ENCODE measurements at places on chromosomes 2 and 18.

DNA sequence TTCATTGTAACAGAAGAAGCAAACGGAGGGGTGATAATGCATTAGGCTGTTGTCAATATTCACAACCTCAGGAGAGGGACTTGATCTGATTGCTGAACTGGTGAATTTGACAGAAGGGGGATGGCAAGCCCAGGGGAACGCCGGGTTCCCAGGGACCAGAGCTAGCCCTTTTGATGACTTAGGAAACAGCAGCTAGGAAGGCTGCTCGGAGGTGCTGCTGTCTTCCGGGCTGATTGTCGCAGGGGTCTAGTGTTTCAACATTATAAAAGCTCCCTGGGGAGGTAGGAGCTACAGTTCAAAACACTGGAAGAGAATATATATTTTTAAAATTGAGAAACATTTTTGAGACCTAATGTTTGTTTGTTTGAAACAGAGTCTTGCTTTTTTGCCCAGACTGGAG is 47.3 kb downstream of the CD8B2 start:
- DNase-seq = no peak

GRCh38 chr18:58593938-58594337 is 35.0 kb downstream of the ALPK2 start:
- DNase-seq = no peak

DNA sequence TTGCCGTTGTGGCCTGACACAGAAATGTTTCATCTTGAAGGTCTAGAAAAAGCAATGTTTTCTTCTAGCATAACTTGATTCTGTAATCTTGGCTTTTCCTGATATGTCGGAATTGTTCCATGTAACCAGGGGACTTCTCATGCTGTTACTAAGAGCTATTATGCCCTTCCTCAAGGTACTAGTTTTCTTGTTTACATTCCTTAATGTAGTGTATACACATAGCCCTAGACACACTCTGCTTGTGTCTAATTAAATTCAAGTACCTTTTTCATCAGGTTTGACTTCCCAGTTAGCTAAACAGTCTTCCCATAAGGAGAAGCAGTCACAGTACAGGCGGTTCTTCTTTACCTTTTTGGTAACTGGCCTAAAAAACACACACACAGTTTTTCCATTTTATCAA is 122.8 kb upstream of the MSH6 start:
- no peak for DNase-seq

DNA sequence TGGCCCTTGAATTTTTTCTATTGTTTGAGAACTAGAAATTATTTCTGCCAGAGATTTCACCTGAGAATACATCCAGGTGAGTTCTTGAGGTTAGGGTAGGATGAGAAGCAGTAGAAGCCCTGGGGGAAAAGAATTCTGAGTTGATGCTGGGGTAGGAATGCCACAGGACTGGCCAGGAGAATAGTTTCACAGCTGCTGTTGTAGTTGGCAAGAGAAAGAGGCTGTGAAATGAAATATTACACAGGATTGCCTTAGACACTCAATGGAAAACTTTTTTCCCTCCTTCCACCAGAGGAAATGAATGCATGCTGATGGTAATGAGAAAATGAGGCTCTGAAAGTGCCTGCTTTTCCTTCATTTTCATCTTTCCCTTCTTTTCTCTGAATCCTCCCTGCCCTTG is 54.6 kb downstream of the PRKCE start:
- DNase-seq = no peak

GRCh38 chr2:145849466-145849865 is 1329.5 kb upstream of the ZEB2 start:
- no peak for DNase-seq

- no peak for DNase-seq
These were observed 676.7 kb upstream of the POU3F3 start for GRCh38 chr2:104177179-104177578.

DNA sequence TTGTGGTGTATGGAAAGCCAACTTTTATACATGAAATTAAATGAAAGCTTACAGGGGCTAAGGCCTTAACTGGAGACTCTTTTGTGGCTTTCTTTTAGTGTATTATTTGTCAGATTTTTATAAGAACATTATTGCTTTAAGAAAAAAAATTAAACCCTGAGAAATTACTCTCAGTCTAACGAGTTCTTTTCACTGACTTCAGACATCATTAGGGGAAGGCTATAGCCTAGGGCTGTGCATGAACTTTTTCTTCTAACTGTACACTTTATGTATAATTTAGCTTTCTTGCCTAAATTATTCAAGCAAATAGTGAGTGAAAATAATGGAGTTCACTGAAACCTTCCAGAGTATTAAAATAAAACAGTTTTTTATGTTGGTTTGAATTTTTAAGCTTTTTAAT is 151.1 kb upstream of the MEIS1 start:
- no peak for DNase-seq

DNA sequence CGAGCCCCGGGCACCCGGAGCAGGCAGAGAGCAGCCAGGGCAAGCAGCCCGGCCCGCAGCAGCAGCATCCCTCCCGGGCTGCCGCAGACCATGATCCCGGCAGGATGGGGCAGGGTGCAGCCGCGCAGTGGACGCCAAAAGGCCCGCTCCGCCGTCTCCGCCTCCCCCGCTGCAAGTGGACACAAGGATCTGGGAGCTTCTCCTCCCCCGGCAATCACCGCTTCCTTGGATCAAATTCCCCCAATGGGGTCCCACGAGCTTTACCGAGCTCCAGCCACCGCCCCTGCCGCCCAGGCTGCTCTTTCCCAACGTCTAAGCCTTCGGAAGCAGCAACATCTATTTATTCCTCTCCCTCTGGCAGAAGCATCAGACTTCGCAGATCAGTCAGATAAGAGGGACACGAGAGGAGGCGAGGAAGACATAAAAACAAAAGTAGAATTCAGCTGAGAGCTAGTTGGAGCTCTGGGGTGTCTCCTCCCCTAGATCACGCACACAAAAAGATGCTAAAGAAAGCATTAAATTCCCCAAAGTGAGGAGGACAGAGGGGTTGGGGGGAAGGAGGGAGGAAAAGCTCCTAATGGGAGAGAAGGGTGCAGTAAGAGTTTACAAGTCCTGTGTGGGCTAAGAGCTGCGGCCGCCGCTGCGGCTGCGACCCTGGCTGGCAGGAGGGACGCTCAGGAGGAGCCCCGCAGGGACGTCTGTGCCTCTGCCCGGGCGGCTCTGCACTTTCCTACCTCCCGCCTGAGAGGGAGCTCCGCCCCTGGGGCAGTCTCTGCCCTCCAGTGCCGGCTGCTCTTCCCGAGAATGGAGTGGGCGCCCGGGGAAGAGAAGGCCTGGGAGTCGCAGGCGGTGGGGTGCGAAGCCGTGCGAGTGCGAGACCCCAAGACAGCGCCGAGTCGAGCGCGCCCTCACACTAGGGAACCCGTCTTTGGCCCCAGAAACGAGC is at the start of gene FRZB:
TSS of gene FRZB (minus strand) at position 177 of the 946 bp plus-strand sequence. CDS start at position 92, 85 bp downstream.
- DNase-seq = no peak

DNA sequence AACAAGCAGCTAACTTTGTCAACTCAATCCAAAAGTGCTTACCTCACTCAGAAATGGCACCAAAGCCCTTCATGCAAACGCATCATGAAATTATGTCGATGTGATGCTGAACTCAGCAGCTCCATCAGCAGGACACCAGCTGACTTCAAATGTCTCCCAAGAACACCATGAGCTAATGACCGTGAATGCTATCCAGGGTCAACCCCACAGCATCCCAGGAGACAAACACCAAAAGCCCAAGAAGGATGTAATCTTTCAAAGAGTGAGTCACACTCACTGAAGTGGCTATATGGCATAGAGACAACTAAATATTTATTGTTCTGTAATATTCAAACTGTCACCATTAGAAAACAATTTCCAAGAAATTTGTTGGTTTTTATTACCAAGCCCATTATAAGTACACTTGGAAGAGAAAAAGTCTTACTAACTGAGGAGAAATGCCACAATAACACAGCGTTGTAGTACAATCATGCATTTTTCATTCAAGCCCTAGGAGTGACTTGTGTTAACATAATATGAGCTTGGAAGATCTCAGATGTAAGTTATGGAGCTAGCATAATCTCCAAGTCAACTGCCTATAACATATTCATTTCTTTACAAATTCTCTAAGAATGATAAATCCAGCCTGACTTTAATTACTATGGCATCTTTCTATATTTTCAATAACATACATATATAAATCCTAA is 165.0 kb upstream of the CCDC68 start:
- no peak for DNase-seq

- DNase-seq = no peak
These were observed 22.1 kb downstream of the INHBB start for GRCh38 chr2:120368086-120368485.

DNA sequence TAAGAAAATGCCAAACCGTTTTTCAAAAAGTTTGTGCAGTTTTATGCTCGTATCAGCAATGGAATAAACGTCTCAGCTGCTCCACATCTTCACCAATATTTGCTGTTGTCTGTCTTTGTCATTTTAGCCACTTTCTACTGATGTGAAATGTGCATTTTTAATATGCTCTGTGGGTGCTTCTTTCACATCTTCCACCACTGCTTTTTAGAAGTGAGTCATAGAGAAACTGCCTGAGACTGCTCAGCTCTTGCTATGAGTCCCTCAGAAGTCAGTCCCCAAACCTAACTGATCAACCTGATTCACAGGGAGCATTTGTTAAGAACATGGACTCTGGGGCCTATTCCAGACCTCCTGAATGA is 41.0 kb upstream of the EPC2 start:
- DNase-seq = no peak

GRCh38 chr2:171991027-171991426 is 8.7 kb upstream of the METAP1D start:
- no peak for DNase-seq

GRCh38 chr18:75221897-75222296 is 11.3 kb downstream of the TSHZ1 start:
- DNase-seq = no peak

- no peak for DNase-seq
These were observed 18.1 kb upstream of the DNAH7 start for GRCh38 chr2:196086517-196087368.

DNA sequence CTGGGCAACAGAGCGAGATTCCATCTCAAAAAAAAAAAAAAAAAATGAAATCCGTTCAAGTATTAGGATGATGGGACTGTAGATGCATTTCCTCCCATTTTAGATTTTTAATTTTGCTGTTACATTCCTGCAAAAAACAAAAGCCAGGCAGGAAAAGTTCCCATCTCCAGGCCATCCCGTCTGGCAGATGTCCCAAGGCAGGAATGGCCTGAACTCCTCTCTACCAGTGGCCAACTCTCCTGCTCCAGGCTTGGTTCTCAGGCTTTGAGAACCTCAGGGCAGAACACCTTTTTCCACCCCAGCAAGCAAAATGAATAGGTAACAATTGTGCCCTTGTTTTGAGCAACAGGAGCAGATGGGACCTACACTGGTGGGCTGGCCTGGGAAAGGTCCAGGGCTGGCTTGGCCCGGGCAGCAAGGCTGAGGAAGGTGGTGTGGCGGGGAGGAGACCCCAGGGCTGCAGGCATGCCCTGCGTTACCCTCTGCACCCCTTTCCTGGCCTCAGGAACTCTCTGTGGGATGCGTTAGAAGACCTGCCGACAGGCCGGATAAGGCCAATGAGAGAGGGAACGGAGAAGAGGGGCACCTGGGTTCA is 86.0 kb downstream of the FAM210A start:
- no peak for DNase-seq

GRCh38 chr18:79657342-79657996 is 22.1 kb upstream of the CTDP1 start:
- no peak for DNase-seq

DNA sequence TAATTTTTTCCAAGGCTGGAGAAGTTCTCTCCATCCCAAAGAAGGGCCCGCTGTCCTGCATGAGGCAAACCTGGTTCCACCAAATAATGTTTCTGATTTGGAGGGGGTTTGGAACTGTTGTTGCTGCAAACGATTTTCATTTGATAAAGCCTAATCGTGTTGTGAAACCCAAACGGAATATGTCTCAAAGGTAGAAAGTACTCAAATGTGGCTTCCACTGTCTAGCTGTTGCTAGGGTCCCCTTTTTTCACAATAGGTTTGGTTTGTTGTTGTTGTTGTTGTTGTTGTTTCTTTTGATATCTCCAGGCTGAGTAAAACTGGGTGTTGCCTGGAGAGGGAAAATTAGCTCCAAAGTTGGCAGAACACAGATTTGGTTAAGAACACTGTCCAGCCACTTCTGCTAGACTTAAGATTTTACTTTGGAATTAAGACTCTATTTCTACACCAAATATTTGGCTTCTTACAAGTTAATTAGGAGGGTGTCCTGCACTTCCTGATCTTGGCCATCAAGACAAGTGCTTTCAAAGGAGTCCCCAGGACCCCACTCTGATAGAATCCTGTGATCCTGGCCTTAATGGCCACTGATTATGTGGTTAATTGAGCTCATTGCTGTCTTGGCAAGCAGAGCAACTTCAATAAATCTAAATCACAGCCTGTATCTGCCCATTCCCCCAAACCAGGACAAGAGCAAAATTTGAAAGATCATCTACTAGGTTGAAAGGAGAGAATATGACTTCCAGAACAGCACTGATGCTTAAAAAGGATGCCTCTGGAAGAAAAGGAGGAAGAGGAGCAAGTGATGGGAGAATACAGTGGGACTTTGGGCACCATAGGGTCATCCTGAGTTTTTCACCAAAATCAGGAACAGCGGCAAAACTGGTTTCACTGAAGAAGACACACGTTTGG is 3.3 kb upstream of the HOXD13 start:
- no peak for DNase-seq

DNA sequence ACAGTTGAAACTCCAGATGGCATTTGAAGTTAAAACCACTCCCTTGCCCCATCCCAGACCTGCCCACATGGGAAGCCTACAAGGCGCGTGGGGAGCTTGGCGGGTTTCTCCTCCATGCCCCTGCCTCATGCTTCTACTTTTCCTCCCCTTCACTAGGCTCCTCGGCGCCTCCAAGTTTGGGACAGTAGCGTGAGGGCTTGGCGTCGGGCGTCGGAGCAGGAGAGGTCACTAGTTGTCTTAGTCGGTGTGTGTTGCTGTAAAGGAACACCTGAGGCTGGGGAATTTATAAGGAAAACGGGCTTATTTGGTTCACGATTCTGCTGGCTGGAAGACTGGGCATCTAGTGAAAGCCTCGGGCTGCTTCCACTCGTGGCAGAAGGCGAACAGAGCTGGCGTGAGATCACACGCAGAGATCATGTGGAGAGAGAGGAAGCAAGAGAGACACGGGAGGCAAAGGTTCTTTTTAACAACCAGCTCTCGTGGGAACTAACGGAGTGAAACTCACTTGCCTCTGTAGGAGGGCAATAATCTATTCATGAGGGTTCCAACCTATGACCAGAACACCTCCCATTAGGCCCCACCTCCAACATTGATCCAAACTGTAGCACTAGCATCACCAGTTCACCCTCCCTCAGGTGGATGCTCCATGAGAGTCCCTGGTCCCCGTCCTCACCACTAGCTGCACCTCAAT is 25.3 kb downstream of the ITM2C start:
- no peak for DNase-seq

DNA sequence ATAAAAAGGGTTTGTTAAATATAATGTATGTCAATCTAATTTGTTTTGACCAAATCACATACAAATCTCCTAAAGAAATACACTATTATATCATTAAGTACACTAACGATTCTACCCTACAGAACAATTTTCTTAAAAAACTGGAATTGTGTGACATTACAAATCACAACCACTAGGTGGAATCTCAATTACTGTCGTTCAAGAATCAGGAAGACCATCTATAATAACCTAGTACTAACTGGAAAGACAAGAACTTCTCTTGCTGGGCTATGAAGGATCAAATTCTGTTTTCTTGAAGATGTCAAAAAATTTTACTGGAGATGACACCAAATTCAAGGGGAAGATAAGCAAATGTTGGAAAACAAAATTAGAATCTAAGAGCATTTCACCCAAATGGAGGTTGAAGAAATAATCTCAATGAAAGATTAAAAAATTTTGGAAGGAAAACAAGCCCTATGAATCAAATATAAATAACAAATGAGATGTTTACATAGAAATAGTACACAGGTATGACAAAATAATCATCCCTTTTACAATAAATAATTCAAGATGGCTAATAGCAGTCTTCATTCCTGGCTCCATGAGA is 110.9 kb downstream of the STK39 start:
- no peak for DNase-seq

Data from T-cell (primary cell).